ENCODE measurements at places on chromosomes 1 and 21.

DNA sequence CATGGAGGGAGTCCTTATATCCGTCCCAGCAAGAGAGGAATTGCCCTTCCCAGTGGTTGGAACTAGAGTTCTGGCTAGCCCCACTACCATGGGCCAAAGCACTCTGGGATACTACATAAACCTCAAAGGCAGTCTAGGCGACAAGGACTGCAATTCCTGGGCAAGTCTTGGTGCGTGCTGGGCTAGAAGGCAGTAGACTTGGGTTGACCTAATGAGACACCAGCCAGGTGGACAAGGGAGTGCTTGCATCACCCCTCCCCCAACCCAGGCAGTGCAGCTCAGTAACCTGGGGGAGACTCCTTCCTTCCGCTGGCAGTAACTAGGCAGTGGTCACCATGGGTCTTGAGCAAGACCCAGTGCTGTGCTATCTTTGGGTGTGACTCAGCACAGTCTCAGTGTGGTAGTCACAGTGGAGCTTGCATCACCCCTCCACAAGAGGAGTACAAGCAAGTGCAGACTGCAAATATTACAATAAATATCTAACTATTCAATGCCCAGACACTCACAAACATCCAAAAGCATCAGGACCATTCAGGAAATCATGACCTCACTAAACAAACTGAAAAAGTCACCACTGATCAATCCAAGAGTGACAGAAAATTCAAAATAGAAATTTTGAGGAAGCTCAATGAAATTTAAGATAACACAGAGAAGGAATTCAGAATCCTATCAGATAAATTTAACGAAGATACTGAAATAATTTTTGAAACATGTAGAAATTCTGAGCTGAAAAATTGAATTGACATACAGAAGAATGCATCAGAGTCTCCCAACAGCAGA lies 84.7 kb upstream of the LYPLAL1 start:
- DNase-seq, result peak; percentile 97

DNA sequence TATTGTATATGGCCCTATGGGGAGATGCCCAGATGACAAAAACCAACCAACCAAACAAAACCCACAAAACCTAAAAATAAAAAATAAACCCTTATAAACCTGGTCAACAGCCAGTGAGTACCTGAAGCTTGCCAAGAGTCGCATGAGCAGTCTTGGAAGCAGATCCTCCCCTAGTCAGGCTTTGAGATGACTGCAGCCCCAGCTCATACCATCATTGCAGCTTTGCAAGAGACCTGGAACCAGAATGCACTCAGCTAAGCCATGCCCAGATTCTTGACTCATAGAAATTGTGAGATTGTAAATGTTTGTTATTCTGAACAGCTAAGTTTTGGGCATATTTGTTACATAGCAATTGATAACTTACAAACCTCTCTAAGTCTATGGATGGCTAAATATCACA lies 326.8 kb downstream of the HLX start:
- no peak for DNase-seq

GRCh38 chr1:235124665-235125064 lies 4.0 kb downstream of the TOMM20 start:
- DNase-seq, result no peak

- no peak for DNase-seq
Observed at GRCh38 chr1:87042111-87042811, 127.8 kb downstream of the HS2ST1 start.

DNA sequence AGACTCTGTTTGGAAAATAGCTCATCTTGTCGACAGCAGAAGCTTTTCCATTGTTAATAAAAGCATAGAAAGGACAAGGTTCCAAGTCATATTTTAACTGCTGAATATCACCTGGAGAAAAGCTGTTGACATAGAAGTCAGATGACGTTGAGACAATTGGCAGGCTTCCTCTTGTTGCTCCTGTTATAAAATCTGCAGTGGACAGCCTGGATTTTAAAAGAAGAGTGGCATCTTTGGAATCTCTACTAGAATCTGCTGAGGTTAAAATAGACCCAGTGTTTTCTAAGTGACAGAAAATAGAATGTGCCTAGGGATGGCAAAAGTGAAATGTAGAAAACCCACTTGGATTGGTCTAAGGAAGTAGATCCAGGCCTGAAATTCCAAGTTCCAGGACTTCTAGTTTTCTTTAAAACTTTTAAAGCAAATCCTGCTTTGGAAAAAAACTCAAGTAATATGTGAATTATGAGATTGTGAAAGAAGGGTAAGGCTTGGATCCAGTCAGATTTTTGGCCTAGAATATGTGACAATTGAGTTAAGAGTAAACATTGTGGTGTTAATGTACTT lies 53.6 kb upstream of the NEXN start:
- DNase-seq, result peak; percentile 36

DNA sequence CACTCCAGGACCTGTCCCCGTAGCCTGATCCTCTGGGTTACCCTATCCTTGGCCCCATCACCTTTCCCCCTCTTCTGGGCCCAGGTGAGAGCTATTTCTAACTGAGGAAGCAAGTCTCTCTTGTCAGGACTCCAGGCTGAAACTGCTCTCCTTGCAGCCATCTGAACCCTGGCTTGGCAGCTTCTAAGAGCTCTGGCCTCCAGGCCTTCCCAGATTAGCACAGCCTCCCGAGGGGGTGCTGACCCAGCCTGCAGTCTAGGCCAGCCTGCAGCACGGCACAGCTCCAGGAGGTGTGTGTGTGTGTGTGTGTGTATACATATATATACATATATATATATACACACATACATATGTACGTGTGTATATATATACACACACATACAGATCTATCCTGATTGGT lies 17.4 kb downstream of the CACNA1S start:
- DNase-seq, result no peak
